ENCODE measurements at places on chromosomes 3 and 15.

DNA sequence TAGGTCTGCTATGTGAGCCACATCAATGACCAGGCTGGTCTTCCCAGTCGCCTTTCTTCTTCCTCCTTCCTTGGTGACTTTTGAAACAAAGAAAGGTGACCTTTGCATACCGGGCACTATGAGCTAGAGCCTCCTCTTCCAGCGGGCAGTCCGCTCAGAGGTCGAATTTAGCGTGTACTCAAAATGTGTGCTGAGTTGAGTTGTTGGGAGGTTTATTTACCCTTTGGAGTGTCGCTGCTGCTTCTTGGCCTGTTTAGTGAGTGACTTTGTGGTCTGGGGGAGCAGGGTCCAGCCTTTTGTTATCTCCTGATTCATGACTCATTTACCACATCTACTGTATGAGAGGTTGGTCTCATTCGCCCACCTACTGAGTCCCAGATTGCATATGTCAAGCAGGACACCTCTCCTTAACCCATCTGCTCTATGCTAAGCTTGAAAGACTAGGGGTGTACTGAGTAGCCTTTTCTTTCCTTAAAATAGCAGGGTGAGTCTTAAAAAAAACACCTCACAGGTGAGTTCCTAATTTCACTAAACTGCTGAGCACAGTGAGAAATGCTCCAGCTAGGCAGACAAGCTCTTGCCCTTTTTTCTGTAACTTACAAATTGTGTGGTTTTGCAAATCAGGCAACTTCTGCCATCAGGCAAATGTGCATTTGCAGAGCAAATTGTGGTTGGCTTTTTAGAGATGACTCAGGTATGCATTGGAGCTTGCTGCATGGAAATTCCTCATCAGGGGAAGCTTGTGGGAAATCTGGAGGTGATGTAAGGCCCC, 3.2 kb upstream of the SIAH2 start:
- DNase-seq = no peak

DNA sequence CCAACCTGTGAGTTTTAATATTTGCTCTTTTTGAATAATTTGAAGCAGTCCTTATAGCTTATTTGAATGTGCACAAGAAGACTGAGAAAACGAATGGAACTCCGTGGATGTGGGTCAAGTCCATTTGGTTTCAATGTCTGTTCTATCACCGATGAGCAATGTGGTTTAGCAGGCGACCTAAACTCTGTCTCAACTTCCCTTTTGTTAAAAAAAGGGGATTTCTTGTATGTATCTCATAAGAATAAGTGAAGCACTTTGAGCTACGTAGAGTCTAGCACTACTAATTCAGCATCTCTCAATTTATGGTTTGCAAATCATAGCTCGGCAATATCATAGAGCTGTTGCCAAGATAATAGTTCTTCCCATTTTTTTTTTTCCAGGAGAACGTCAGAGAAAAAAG, 4.6 kb upstream of the SKIL start:
- no peak for DNase-seq

DNA sequence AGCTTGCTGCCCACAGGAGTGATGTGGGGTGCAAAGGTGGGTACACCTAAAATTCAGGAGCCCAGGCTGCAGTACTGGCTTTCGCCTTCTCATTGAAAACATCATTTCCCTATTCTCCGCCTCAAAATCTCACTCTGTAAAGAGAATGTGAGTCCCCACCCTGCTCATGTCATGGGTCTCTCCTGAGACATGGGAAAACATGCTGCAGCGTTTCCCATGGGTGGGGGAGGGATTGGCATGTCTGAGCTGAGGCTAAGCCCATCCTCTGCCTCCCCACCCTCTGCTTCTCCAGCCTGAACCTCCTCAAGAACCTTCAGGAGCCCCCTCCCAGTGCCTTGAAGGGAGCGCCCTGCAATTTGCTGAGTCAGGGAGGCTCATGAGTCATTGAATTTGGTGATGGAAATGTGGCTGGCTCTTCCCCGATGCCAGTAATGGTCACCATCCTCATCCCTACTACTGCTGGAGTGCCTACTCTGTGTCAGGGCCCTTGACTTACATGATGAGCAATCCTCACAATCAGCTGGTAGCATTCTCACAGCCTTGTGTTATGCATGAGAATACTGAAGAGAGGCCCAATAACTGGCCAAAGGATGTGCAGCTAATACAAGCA, 28.8 kb downstream of the WNT5A start:
- DNase-seq = no peak

GRCh38 chr3:190058521-190059241, 62.0 kb downstream of the P3H2 start:
- no peak for DNase-seq

- no peak for DNase-seq
These were observed 11.5 kb upstream of the SPINK8 start for GRCh38 chr3:48344867-48345507.

- DNase-seq = no peak
These were observed 21.9 kb downstream of the EHD4 start for GRCh38 chr15:41950489-41950888.

DNA sequence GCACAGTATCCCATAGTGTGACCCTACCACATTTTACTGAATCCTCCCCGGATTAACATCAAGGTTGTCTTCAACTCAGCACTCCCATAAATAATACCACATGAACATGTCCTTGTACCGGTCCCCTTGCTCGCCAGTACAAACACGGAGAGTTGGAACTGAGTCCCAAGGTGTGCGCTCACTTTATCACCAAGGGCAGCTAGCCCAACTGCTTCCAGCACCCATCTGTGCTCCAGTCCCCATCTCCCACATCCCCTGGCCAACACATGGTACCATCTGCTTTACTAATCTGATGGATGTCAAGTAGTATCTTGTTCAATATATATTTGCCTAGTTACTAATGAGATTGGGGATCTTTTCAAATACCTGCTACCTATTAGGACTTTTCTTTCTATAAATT, 64.7 kb downstream of the ISG20 start:
- no peak for DNase-seq

DNA sequence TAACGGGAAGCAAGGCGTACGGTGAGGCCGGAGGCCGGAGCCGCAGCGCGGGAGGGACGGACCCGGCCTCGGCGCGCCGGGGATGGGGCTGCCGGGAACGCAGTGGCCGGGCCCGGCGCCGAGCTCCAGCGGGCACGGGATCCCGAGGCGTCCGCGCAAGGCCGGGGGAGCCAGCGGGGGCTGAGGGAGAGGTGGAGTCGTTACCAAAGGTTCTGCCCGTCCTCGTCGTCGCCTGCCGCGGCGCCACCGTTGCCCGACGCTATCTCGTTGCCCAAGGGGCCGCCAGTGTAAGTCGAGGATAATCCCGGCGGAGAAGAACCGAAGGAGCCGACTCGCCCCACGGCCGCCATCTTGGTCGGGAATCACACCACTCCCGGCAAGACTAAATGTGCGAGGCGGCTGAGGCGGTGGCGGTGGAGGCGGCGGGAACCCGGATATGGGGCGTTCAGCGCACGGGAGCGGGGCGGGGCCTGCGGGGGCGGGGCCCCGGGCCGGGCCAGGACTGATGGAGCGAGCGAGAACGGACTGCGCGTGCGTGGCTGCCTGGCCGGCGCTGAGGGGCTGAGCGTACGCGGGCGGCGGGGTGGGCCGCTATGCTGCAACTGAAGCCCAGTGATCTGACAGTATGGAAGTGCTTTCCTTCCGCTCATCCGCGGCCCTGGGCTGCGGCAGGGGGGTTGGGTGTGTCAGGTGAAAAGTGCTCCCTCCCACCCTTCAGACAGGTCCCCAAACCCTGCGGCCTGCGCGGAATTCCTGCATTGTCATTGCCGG, at the start of gene DYNC1LI1:
DYNC1LI1 (minus strand) TSS at position 438 of the 771 bp plus-strand sequence; CDS start at position 350, 88 bp downstream.
- DNase-seq = peak; percentile 82

DNA sequence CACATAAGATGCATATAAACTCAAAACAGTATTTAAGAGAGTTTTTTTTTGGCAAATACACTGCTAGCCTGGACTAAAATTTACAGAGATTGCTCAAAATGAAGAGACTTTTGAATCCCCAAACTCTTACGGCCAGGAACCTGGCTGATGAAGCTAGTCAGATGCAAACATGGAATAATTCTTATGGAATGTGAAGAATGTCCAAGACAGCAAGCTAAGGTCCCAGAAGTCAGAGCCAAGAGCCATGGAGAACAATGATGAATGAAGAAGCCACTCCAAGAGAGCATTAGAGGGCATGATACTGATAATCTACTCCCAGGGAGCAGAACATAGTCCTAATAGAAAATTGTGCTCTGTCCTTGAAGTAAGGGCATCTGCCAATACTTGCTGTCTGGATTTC, 705.5 kb downstream of the DIPK2A start:
- no peak for DNase-seq

GRCh38 chr3:109413049-109413448, 75.7 kb upstream of the DPPA4 start:
- DNase-seq = no peak

Measured in GM04504 (cell line).